Foreskin keratinocyte (primary cell): ENCODE measurements at places on chromosomes 7 and 10. TPM values are rescaled to one million over a fixed set of nuclear protein-coding genes. Genes with fewer than 3 reads are reported as not detected.

DNA sequence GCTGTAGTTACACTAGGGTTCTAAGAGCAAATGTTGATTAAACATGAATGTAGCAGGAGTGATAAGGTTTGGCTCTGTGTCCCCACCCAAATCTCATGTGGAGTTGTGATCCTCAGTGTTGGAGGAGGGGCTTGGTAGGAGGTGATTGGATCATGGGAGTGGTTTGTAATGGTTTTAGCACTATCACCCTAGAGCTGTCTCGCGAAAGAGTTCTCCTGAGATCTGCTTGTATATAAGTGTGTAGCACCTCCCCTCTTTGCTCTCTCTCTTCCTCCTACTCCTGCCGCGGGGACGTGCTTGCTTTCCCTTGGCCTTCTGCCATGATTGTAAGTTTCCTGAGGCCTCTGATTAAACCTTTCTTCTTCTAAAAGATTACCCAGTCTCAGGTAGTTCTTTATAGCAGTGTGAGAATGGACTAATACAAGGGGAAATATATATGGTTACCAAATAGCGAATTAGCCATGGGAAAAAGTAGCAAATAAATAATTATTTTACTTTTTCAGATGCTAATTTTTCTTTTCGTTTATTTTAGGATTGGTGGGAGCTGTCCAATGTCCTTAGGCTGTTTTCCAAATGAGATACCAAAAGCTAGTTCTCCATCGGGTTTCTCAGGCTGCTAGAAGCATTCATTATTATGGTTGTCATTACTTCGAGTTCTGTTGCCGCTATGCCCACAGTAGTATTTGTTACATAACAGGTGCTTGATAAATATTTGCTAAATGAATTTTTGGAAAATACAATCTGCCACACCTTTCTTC lies 58.7 kb downstream of the PTEN start:
- no peak for DNase-seq

DNA sequence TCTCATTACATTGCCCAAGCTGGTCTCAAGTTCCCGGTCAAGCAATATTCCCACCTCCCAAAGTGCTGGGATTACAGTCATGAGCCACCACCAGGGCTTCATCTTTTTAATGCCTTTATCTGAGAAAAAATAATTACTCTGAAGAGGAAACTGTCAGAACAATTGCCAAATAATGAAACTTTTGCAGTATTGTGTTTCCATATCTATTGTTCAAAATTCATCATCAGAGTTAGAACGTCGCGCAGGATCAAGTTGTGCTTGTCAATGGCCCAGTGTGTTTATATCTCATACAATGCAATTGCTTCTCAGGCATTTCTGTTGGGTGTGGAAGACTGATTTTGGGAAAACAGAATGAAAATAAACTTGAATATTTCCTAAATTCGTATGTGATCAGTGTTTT lies 143.1 kb downstream of the ARID5B start:
- no peak for DNase-seq

- peak; percentile 37 for DNase-seq
Measured at GRCh38 chr10:103197174-103197573, 4.1 kb upstream of the NT5C2 start.

GRCh38 chr10:7856678-7857077 lies 38.4 kb downstream of the TAF3 start:
- DNase-seq, result no peak

DNA sequence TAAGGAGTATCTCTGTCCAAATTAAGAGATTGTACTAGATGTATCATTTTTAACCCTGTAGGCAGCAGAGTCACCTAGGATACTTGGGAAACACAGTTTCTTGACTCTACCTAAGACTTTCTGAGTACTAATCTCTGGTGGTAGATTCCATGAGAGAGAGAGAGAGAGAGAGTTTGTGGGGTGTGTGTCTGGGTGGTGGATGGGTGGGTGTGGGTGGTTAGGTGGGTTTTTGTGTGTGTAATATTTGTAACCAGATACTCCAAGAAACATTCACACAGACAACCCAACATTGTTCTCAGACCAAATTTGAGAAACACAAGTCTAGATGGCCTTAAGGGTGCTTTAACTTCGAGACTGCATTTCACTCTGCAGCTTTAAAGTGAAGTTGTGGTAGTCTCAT lies 215.2 kb downstream of the PRKG1 start:
- DNase-seq, result no peak

GRCh38 chr10:11907914-11908313 lies 84.8 kb downstream of the PROSER2 start:
- no peak for DNase-seq

DNA sequence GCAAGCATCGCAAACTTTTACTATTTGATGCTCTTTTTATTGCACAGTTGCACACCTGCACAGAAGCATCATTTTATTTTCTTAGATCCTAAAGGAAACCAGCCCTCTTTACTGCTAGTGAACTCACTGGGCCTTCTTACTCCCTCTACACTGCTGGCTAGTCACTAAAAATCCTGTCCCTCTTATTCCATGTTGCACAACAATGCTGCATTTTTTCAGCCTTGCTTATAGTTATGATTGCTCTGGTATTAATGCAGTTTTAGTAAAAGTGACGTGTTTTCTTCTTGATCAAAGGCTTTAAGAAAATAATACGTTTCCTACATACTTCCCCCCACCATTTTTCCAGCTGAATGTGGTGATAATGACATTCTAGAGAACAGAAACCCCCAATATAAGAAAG lies 132.9 kb upstream of the FAM3C start:
- DNase-seq, result no peak

PRTFDC1 gene
- 8.5 and 8.7 TPM in 2 replicates for total RNA-seq
